ENCODE measurements at places on chromosomes 4 and X. TPM values are rescaled to one million over a fixed set of nuclear protein-coding genes. Genes with fewer than 3 reads are reported as not detected.

GRCh38 chr4:148634476-148634875 lies 192.3 kb upstream of the NR3C2 start:
- no peak overlapping the region for H3K4me3 ChIP-seq
- DNase-seq = no peak
- H3K27me3 ChIP-seq = no peaks in the 10 kb centered on the region
- no peaks in the 10 kb centered on the region for H3K4me1 ChIP-seq
- H3K36me3 ChIP-seq = no peaks in the 10 kb centered on the region

The RASGEF1B gene
- total RNA-seq = 51.9 TPM

GRCh38 chr4:25123236-25123635 lies 37.0 kb downstream of the SEPSECS start:
- no peak overlapping the region for H3K4me3 ChIP-seq
- H3K36me3 ChIP-seq = peaks cover 4% of the 10 kb centered on the region
- no peaks in the 10 kb centered on the region for H3K27me3 ChIP-seq
- no peak overlapping the region for H3K27ac ChIP-seq
- H3K4me1 ChIP-seq = no peaks in the 10 kb centered on the region

The ENPEP gene
- total RNA-seq = 26.3 TPM

The GSTCD gene
- 3.2 TPM for total RNA-seq

The SLC2A9 gene
- total RNA-seq = 16.1 TPM

GRCh38 chrX:53171356-53171755 lies 53.7 kb downstream of the KDM5C start:
- no peaks in the 10 kb centered on the region for H3K27me3 ChIP-seq
- no peak overlapping the region for H3K27ac ChIP-seq
- DNase-seq = no peak
- H3K36me3 ChIP-seq = no peaks in the 10 kb centered on the region

DNA sequence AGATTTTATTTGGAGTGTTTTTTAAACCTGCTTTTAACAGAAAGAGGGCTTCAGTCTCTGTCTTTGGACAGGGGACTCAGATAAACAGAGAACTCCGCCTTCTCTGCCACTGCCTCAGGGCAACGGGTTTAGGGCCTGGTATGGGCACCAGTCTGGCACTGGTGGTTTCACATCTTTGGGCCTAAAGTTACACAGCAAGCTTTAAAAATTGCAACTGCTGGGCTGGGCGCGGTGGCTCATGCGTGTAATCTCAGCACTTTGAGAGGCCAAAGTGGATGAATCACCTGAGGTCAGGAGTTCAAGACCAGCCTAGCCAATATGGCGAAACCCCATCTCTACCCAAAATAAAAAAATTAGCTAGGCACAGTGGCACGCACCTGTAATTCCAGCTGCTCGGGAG lies 10.3 kb upstream of the NAT8L start:
- no peak overlapping the region for H3K27ac ChIP-seq
- no peak overlapping the region for H3K4me3 ChIP-seq
- peak; percentile 6 for DNase-seq
- no peaks in the 10 kb centered on the region for H3K27me3 ChIP-seq
- no peaks in the 10 kb centered on the region for H3K36me3 ChIP-seq

DNA sequence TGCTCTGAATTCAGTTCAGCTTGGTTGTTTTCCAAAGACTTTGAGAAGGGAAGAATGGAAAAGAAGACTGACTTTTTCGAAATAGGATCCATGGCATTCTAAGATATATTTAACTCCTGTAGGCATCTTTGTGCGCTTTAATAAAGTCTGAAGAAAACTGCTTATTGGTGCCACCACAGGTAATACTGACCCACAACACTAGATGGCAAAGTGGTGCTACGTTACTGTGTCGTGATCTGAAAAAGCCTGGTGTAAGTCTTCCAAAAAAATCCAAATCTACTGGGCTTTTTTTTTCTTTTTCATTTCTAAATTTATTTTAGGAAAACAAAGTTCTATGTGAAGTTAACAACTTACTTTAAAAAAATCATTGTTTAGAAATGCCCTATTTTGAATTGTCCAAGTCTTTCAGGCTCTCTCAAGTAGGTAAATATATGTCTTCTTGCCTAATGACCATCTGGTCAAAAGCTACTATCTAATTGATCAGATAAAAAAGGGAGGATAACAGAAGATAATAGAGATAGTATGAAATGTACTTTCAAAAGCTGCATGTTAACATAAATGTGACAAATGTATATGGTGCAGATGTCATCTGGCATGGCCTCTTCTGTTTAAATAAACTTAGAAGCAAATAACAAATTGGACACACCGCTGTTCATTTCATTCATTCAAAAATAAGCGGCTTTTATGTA lies 47.0 kb upstream of the MID1IP1 start:
- H3K4me3 ChIP-seq = no peak overlapping the region
- DNase-seq = no peak
- no peaks in the 10 kb centered on the region for H3K36me3 ChIP-seq
- no peaks in the 10 kb centered on the region for H3K4me1 ChIP-seq

The CCDC120 gene
- total RNA-seq = 12.1 TPM

GRCh38 chr4:128635141-128635954 lies 174.2 kb upstream of the JADE1 start:
- H3K27me3 ChIP-seq = no peaks in the 10 kb centered on the region
- no peak overlapping the region for H3K4me3 ChIP-seq
- H3K36me3 ChIP-seq = no peaks in the 10 kb centered on the region
- no peak overlapping the region for H3K27ac ChIP-seq
- peak; percentile 88 for DNase-seq

GRCh38 chrX:11703855-11704254 lies 38.1 kb upstream of the ARHGAP6 start:
- no peaks in the 10 kb centered on the region for H3K27me3 ChIP-seq
- H3K4me1 ChIP-seq = no peaks in the 10 kb centered on the region
- H3K4me3 ChIP-seq = no peak overlapping the region
- H3K27ac ChIP-seq = no peak overlapping the region
- no peak for DNase-seq
- no peaks in the 10 kb centered on the region for H3K36me3 ChIP-seq

The TLR1 gene
- 5.1 TPM for total RNA-seq

GRCh38 chrX:79154596-79155359 lies 10.3 kb downstream of the GPR174 start:
- H3K27me3 ChIP-seq = no peaks in the 10 kb centered on the region
- H3K36me3 ChIP-seq = no peaks in the 10 kb centered on the region
- DNase-seq = no peak
- no peak overlapping the region for H3K4me3 ChIP-seq
- no peak overlapping the region for H3K27ac ChIP-seq

- no peak overlapping the region for H3K27ac ChIP-seq
- H3K4me3 ChIP-seq = no peak overlapping the region
- no peaks in the 10 kb centered on the region for H3K27me3 ChIP-seq
- no peaks in the 10 kb centered on the region for H3K4me1 ChIP-seq
- DNase-seq = no peak
These were observed 37.5 kb downstream of the ANXA3 start for GRCh38 chr4:78588894-78589545.

The SLC49A3 gene
- 5.2 TPM for total RNA-seq

GRCh38 chrX:38881066-38881465 lies 79.8 kb downstream of the MID1IP1 start:
- no peaks in the 10 kb centered on the region for H3K27me3 ChIP-seq
- DNase-seq = no peak
- H3K4me3 ChIP-seq = no peak overlapping the region
- H3K36me3 ChIP-seq = no peaks in the 10 kb centered on the region

- no peaks in the 10 kb centered on the region for H3K27me3 ChIP-seq
- no peaks in the 10 kb centered on the region for H3K4me1 ChIP-seq
- H3K36me3 ChIP-seq = no peaks in the 10 kb centered on the region
- DNase-seq = no peak
These were observed 15.5 kb downstream of the CLDN22 start for GRCh38 chr4:183304538-183304937.

- H3K4me1 ChIP-seq = no peaks in the 10 kb centered on the region
- no peaks in the 10 kb centered on the region for H3K36me3 ChIP-seq
- H3K27me3 ChIP-seq = no peaks in the 10 kb centered on the region
These were observed 247.8 kb downstream of the TEX13A start for GRCh38 chrX:104972737-104973136.

GRCh38 chr4:26179316-26179760 lies 141.5 kb upstream of the RBPJ start:
- H3K27ac ChIP-seq = no peak overlapping the region
- H3K4me1 ChIP-seq = no peaks in the 10 kb centered on the region
- no peaks in the 10 kb centered on the region for H3K27me3 ChIP-seq

GRCh38 chr4:24583451-24584210 lies 723 bp downstream of the DHX15 start:
- no peaks in the 10 kb centered on the region for H3K27me3 ChIP-seq
- H3K4me1 ChIP-seq = no peaks in the 10 kb centered on the region
- peak overlapping the region; percentile 99 for H3K4me3 ChIP-seq
- H3K27ac ChIP-seq = peak overlapping the region; percentile 99
- H3K36me3 ChIP-seq = no peaks in the 10 kb centered on the region

The NUDT10 gene
- total RNA-seq = 0.92 TPM

DNA sequence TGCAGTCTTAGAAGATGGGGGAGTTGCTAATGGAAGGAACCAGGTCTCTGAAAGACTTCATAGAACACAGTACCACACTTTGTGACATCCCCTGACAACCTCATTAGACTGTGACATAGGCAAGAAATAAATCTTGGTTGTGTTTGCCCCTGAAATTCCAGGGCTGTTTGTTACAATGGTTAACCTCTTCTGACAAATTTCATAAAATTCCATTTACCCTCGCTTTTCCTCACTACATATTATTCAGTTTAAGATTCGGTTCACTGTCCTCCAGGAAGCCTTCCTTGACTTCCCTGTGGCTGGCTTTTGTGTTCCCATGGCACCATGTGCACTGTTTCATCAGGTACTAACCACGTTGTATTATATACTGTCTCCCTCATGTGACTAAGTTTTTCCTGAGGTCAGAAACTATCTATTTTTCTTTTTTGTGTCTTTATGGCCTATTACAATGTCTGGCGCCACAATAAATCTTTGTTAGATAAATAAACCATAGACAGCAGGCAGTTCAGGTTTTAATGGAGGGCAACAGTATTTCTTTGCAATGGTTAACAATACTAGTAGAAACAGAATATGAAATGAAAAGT lies 54.2 kb downstream of the ATXN3L start:
- H3K36me3 ChIP-seq = no peaks in the 10 kb centered on the region
- DNase-seq = no peak
- H3K27me3 ChIP-seq = no peaks in the 10 kb centered on the region
- H3K4me3 ChIP-seq = no peak overlapping the region
- no peak overlapping the region for H3K27ac ChIP-seq
- no peaks in the 10 kb centered on the region for H3K4me1 ChIP-seq

The CSAG3 gene
- total RNA-seq = not detected

DNA sequence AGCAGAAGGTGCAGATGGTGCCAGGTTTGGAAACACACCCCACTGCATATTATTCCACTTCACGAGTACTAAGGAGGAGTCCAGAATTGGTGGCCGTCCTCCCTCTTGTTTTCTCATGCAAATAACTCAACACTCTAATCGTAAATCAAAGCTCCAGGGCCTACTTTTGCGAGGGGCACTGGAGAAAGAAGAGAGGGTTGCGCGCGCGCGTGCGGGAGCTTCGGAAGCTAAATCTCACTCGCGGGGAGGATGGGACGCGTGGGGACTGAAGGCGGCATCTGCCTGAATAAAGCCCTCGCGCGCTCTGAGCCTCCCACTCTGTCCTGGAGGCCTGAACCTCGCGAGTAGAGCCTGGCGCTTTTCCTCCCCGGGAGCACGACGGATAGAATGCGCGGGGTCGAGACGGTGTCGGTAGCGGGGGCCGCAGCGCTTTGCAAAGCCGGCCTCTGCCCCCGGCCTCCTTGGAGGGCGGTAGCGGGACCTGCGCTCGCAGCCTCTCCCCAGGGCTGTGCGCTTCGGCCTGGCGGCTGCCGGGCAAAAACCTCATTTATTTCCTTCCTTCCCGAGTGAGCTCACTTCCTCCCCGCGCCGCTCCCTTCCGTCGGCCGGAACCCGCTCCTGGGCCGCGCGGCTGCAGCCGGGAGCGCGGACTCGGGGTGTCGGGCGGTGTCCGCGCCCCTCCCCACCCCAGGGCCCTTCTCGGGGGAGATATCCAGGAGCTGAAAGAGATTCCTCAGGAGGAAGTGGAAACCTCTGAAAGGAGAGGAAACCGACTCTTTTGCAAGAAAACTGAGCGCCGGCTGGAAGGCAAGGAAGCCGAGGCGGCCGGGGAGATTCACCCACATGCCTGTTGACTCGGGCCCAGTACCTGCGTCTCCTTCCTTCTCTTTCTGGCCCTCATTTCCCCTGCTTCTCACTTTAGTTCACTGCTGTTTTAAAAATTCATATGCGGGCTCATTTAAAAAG lies 20.7 kb downstream of the HAND2 start:
- H3K4me3 ChIP-seq = peak overlapping the region; percentile 38
- DNase-seq = no peak
- H3K4me1 ChIP-seq = peaks cover 9% of the 10 kb centered on the region
- H3K27ac ChIP-seq = no peak overlapping the region
- peaks cover 48% of the 10 kb centered on the region for H3K27me3 ChIP-seq
- no peaks in the 10 kb centered on the region for H3K36me3 ChIP-seq

DNA sequence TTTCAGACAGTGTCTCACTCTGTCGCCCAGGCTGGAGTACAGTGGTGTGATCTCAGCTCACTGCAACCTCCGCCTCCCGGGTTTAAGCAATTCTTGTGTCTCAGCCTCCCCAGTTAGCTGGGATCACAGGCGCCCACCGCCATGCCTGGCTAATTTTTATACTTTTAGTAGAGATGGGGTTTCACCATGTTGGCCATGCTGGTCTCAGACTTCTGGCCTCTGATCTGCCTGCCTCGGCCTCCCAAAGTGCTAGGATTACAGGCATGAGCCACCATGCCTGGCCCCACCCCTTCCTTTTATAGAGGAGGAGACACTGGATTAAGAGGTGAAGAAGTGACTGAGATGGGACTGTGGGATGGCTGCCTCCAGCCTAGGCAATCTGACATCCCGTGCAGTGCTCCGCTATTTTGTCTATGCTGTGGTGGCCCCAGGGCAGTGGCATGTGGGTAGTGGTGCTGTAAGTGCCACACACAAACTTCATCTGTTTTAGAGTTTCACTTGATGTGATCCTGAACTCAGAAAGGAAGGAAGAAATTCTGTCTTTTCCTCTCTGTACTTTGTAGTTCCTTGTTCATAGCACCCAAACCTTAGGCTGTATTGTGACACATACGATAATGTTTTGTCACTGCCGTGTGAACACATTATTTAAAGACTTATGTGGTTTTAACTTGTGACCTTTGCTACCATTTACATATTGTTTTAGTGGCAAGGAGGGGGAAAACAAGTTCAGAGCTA lies 48.9 kb downstream of the FNIP2 start:
- no peak overlapping the region for H3K4me3 ChIP-seq
- no peak for DNase-seq
- no peaks in the 10 kb centered on the region for H3K36me3 ChIP-seq
- H3K27ac ChIP-seq = peak overlapping the region; percentile 49

DNA sequence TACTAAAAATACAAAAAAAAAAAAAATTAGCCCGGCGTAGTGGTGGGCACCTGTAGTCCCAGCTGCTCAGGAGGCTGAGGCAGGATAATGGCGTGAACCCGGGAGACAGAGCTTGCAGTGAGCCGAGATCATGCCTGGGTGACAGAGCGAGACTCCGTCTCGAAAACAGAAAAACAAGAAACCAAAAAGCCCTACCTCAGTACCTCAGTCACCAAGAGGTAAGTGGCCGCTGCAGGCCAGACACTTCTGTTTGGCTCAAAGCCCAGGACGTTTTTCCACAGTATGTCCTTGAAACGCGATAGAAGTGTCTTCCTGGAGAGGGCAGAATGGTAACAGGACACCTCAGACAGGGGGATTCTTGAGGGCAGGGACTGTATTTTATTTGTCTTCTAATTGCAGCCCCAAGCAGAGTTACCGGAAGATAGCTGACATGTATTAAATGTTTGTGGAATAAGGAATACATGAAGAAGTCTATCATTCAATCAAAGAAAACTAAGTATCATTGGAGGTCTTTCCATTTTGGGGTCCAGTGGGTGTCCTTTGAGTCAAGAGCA lies 63.6 kb downstream of the CLNK start:
- H3K4me3 ChIP-seq = no peak overlapping the region
- H3K27me3 ChIP-seq = no peaks in the 10 kb centered on the region
- no peak for DNase-seq
- H3K4me1 ChIP-seq = no peaks in the 10 kb centered on the region
- H3K36me3 ChIP-seq = no peaks in the 10 kb centered on the region

Measured in right lobe of liver (tissue), 6 donors.